Activated CD8-positive, alpha-beta memory T cell treated with anti-CD3 and anti-CD28 coated beads, Interleukin-2, amount 10 ng/mL, durations not matched to agents 7 days and 5 days (primary cell): ENCODE measurements at places on chromosomes 6 and 20. TPM values are rescaled to one million over a fixed set of nuclear protein-coding genes. Genes with fewer than 3 reads are reported as not detected.

GRCh38 chr6:169575365-169575764 lies 126.5 kb downstream of the WDR27 start:
- H3K4me3 ChIP-seq = no peak overlapping the region
- H3K4me1 ChIP-seq = peaks cover 6% of the 10 kb centered on the region
- H3K36me3 ChIP-seq = peaks cover 5% of the 10 kb centered on the region

- H3K27ac ChIP-seq = no peak overlapping the region
- DNase-seq = no peak
- H3K27me3 ChIP-seq = no peaks in the 10 kb centered on the region
- peaks cover 14% of the 10 kb centered on the region for H3K36me3 ChIP-seq
- H3K4me3 ChIP-seq = no peak overlapping the region
- H3K4me1 ChIP-seq = no peaks in the 10 kb centered on the region
Measured at GRCh38 chr20:35515949-35516645, 13.4 kb downstream of the C20orf173 start.

DNA sequence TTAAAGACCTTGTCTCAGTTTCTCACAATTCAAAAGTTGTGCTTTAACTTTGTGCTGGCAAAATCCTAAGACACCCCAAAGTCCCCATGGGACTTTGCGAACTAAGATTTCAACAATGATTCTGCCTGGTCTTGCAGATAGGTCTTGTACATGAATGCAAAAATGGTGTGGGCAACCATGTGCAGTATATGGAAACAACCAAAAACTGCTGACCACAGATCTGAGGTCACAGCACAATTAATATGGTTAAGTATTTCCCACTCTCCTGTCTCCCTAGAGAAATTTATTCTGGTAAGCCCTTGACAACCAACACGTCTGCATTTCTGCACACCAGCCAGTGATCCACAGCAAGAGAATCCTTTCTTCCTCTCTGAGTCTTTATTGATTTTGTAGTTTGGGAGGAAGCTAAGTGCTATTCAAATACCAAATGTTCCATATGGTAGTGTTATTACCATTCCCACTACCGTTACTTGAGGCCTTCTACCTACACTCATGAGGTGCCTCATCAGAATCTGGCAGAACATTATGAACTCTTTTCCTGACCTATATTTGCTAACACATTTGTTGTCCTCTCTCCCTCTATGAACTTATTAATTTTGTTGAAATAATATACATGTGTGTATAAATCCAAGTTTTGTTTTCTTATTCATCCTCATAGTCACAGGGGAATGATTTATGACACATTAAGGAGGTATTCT lies 178.7 kb downstream of the ATXN1 start:
- no peak for DNase-seq
- H3K4me1 ChIP-seq = peaks cover 35% of the 10 kb centered on the region
- H3K27ac ChIP-seq = no peak overlapping the region
- H3K36me3 ChIP-seq = peaks cover 52% of the 10 kb centered on the region

Gene TBX18
- not detected for total RNA-seq

Gene SEMG1
- not detected for total RNA-seq
